T-helper 2 cell (primary cell): ENCODE measurements at places on chromosomes 5 and 9.

DNA sequence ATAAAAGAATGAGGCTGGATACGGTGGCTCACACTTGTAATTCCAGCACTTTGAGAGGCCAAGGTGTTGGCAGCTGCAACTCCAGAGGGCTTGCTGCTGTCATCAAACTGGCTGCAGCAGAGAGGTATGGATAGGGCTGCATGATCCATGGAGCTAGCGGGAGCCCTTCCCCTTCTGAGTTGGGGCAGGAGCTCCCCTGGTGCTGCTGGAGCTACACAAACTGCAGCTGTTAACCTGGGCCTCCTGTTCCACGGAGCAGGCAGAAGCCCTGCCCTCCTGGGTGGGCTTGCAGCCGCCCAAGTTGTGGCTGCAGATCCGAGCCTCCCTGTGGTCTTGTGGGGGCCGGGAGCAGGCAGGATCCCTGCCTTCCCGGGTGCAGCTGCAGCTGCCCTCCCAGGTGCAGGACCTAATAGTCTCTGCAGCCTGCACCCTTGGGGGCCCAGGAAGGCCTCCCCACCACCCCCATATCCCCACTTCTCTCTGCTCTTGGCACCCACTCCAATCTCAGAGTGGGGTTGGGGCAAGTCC is 15.8 kb downstream of the CDC25C start:
- no peak for DNase-seq

- peak; percentile 33 for DNase-seq
These were observed 246.8 kb downstream of the ARHGAP26 start for GRCh38 chr5:143016777-143017516.

DNA sequence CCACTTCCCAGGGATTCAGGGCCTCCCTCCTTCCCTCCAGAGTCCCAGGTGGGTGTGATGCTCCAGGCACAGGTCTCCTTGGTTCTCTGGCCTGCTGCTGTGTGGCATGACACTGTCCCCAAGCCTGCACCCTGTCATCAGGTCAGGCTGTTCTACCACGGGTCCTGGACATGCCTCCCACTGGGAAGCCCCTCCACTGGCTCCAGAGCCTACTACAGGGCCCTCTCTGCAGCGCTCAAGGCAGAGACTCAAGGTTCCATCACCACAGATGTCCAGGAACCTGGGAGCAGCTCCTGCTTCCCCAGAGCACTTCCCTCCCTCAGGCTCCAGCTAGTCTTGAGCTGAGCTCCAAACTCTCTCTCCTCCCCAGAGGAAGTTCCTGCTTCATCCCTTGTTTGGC is 237.3 kb downstream of the PBX3 start:
- no peak for DNase-seq

- DNase-seq = no peak
These were observed 5.3 kb downstream of the ANKS6 start for GRCh38 chr9:98790842-98791607.
